8988T (cell line): ENCODE measurements at places on chromosomes 13 and 19.

GRCh38 chr13:94454906-94455305, 24.6 kb downstream of the DCT start:
- DNase-seq = no peak

DNA sequence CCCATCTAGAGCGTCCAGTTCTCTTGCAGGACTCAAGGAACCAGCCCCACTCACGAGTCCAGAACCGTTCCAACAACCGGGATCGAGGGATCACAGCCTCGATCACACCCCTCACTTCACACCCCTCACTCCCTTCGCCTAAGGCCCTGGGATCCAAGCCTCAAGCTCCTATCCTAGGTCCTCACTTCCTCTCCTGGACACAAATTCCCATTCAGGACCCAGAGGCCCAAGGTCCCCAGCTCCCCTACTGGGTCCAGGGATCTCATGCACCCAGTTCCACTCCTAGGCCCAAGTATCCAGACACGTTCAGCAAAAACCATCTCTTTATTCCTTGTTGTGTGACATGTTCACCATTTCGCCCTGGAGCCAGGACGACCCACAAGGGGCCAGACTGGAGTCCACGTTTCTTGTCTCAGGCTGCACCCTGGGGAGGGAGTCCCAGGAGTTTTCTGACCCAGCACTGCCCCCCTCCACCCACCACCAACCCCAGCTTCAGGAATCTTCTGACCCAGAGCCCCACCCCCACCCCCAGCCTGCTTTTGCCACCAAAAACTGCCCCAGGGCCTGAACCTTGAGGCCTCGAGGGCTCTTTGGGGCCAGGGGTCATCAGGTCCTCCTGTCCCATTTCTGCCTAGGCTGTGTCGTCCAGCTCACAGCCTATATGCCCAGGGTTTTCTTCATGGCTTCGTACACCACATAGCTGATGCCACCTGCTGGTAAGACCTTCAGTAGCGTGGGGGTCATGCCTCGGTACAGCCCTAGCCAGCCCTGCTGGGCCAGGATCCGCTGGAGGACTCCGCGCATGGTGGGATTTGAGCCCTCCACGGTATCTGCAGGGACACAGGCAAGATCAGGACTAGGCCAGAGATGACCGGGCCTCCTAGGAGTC, 1.4 kb upstream of the KHSRP start:
- no peak for DNase-seq

- no peak for DNase-seq
Observed at GRCh38 chr13:50509771-50510441, 333.6 kb downstream of the DLEU7 start.

DNA sequence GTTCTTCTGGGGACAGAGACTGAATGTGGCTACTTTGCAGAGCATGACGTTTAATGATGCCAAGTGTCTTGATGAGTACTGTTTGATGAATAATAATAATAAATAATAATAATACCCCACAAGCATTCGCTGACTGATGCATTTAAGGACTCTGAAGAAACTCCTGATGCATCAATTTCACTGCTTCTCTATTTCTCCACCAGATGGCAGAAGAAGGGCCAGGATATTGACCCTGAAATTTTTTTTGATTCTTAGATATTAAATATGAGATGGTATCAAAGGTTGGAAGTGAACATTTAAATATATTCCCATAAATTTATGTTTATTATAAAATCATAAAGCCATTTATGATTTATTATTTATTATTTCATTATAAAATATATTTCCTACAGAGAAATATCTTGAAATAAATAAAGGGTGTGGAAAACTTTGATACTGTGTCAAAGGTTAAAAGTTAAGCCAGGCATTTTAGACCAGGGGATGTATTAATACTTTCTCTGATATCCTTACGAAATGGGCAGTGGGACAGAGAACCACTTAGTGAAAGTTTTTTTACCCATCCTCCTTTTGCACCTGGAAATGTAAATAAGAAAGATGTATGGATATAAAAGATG, 170.9 kb downstream of the LACC1 start:
- DNase-seq = no peak

DNA sequence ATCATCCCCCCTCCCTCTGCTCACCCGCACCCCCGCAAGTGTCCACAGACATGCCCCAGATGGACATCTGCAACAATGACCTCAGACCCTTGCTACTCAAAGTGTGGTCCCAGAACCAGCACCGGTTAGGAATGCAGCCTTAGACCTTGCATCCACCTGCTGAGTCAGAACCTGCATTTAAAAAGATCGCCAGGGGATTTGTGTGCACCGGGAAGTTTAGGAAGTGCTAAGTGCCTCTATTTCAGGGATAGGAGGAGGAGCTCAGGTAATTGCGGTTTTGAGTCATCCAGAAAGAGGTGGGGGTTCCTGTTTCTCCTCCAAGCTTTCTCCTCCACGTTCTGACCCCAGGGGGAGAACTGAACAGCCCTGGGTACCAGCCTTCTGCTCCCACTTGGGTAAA, 46.2 kb downstream of the CACNA1A start:
- no peak for DNase-seq

DNA sequence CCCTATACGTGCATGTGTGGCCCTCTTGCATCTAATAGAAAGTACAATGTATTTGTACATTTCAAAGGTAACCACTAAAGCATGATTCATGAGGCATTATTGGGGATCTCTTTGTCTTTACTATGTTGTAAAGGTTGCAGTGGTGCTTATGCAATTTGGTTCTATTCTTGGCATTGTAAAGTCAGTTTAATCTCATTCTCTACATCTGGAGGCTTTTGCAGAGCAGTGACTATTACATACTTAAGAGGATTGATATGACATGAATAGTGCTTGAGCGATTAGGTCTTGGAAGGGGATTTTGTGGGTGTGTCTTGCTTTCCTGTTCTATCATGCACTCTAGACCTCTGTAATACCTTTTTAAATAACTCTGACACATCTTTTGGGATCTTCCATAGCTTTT, 610.0 kb downstream of the EFNB2 start:
- DNase-seq = no peak

DNA sequence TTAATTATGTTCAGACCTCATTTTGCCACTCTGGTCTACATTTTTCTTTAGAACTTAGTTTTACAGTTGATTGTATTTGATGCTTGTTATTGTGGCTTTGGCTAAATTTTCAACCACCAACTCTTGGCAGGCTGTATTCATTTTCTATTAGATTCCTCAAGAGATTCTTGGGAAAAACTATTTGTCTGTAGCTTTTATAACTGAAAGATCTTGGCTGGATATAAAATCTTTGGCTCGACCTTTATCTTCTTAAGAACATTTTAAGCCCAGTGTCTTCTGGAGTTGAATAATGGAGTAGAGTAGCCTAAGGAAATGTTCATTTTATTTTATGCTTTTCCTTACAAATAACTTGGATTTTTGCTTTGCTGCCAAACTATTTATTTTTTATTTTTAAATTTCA, 848.5 kb downstream of the PCDH17 start:
- DNase-seq = no peak
